Breast epithelium (tissue), 4 donors: ENCODE measurements at places on chromosomes 5 and 9. TPM values are rescaled to one million over a fixed set of nuclear protein-coding genes. Genes with fewer than 3 reads are reported as not detected.

GRCh38 chr9:113919871-113920270 lies 43.8 kb downstream of the ZNF618 start:
- no peak overlapping the region for H3K4me3 ChIP-seq
- H3K27me3 ChIP-seq: no peaks in the 10 kb centered on the region
- H3K27ac ChIP-seq: no peak overlapping the region
- H3K4me1 ChIP-seq: peaks cover 3% of the 10 kb centered on the region

DNA sequence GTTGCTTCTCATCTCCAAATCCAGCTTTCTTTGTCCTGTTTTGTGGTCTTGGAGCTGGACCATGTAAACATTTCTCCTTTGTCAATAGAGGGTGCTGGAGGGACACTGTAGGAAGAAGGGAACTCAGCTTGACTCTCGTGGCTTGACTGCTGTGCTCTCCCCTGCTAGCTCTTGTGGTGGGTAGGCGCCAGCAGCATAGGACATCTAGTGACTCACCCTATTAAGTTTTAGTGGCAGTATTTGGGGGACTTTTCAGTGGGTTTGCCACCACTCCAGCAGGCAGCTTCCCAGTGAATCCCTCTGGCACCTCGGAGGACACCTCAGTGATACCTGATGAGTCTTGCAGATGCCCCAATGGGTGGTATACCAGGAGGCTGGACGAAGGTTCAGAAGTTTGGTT lies 97.8 kb downstream of the TSSK1B start:
- H3K36me3 ChIP-seq: no peaks in the 10 kb centered on the region
- DNase-seq: no peak
- H3K4me3 ChIP-seq: no peak overlapping the region
- H3K27ac ChIP-seq: no peak overlapping the region

- no peaks in the 10 kb centered on the region for H3K27me3 ChIP-seq
- H3K36me3 ChIP-seq: no peaks in the 10 kb centered on the region
- no peak overlapping the region for H3K4me3 ChIP-seq
- no peak for DNase-seq
- H3K27ac ChIP-seq: no peak overlapping the region
These were observed 48.1 kb upstream of the CLPTM1L start for GRCh38 chr5:1392801-1393565.

- H3K27ac ChIP-seq: no peak overlapping the region
- H3K4me1 ChIP-seq: no peaks in the 10 kb centered on the region
- no peak for DNase-seq
- H3K27me3 ChIP-seq: no peaks in the 10 kb centered on the region
- no peaks in the 10 kb centered on the region for H3K36me3 ChIP-seq
- H3K4me3 ChIP-seq: no peak overlapping the region
These were observed 16.0 kb downstream of the CTSL start for GRCh38 chr9:87741891-87742290.

DNA sequence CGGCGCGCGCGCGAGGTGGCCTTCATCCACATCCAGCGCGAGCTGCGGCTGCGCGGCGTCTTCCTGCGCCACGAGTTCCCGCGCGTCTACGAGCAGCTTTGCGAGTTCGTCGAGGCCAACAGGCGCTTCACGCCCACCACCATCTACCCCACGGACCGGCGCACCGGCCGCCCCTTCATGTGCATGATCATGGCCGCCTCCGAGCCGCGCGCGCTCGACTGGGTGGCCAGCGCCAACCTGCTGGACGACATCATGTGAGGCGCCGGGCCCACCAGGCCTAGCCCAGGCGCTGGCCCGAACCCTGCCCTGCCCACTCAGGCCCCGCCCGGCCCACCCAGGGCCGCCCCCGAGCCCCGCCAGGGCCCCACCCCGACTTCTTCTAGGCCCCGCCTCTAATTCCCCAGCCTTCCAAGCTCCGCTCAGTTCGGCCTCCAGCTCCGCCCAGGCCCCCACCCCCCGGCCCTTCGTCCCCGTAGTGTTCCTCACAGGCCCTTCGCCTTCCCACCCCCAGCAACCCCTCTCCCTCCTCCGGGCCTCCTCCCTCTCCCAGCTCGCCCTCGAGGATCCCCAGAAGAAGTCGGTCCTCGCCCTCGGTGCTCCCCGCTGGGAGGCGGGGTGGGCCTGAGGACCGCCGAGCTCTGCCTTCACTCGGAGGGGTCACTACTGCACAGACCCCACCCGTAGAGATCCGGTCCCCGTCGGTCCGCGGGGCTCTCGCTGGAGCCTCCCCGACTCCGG lies 2.0 kb upstream of the PHPT1 start:
- H3K27ac ChIP-seq: no peak overlapping the region
- no peaks in the 10 kb centered on the region for H3K36me3 ChIP-seq
- H3K27me3 ChIP-seq: peaks cover 15% of the 10 kb centered on the region
- peaks cover 9% of the 10 kb centered on the region for H3K4me1 ChIP-seq

DNA sequence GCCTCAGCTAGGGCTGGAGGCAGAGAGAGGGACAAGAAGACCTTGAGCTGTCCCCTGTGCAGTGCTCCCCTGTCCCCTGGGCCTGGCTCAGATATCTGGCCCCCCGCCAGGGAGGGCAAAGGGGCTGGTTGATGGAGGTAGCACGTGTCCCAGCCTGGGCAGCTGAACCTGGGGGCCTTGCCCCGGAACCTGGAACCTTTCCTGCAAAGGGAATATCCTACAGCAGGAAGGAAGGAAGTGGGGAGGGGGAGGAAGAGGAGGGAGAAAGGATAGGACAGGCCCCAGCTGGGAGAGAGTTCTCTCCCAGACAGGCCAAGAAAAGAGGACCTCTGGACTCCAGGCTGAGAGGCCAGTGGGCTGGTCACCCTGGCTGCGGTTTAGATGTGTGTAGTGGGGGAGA lies 27.6 kb upstream of the PSD2 start:
- H3K4me1 ChIP-seq: no peaks in the 10 kb centered on the region
- no peak overlapping the region for H3K27ac ChIP-seq
- no peak for DNase-seq
- no peak overlapping the region for H3K4me3 ChIP-seq
- peaks cover 19% of the 10 kb centered on the region for H3K27me3 ChIP-seq

The PRDM9 gene
- total RNA-seq: not detected

The LEAP2 gene
- 2.9 TPM for total RNA-seq

GRCh38 chr9:134069480-134070399 lies 1.9 kb upstream of the BRD3 start:
- peaks cover 6% of the 10 kb centered on the region for H3K4me1 ChIP-seq
- no peak overlapping the region for H3K4me3 ChIP-seq
- no peaks in the 10 kb centered on the region for H3K36me3 ChIP-seq
- H3K27ac ChIP-seq: no peak overlapping the region
- DNase-seq: no peak
- no peaks in the 10 kb centered on the region for H3K27me3 ChIP-seq

The TNFSF15 gene
- 2.0 TPM for total RNA-seq

The ZNF483 gene
- 5.9 TPM for total RNA-seq

The LYSMD3 gene
- total RNA-seq: 11.5 TPM

The DMAC1 gene
- 12.9 TPM for total RNA-seq

The ZFP37 gene
- 2.9 TPM for total RNA-seq

DNA sequence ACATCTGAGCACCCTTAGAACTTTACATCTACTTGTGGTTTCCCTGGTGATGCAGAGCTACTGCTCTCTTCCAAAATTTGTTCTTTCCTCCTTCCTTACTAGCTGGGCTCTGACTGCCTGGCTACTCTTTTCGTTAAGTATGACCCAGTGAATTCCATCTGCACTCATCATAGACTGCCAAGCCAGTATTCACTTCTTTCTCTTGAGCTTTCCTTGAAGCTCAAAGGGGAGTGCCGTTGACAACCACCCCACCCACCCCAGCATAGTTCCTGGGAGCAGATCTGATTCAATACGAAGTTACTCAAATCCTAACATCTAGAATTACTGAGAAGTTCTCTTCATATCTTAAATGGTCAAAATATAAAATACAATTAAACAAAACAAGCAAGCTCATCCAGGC lies 190.5 kb downstream of the ADAMTS12 start:
- H3K4me3 ChIP-seq: no peak overlapping the region
- H3K36me3 ChIP-seq: no peaks in the 10 kb centered on the region
- H3K27ac ChIP-seq: no peak overlapping the region
- H3K4me1 ChIP-seq: no peaks in the 10 kb centered on the region
- DNase-seq: no peak

The PFN3 gene
- not detected for total RNA-seq

GRCh38 chr9:122320413-122320881 lies 50.4 kb upstream of the PTGS1 start:
- no peak overlapping the region for H3K4me3 ChIP-seq
- H3K4me1 ChIP-seq: no peaks in the 10 kb centered on the region
- no peaks in the 10 kb centered on the region for H3K27me3 ChIP-seq
- DNase-seq: no peak

DNA sequence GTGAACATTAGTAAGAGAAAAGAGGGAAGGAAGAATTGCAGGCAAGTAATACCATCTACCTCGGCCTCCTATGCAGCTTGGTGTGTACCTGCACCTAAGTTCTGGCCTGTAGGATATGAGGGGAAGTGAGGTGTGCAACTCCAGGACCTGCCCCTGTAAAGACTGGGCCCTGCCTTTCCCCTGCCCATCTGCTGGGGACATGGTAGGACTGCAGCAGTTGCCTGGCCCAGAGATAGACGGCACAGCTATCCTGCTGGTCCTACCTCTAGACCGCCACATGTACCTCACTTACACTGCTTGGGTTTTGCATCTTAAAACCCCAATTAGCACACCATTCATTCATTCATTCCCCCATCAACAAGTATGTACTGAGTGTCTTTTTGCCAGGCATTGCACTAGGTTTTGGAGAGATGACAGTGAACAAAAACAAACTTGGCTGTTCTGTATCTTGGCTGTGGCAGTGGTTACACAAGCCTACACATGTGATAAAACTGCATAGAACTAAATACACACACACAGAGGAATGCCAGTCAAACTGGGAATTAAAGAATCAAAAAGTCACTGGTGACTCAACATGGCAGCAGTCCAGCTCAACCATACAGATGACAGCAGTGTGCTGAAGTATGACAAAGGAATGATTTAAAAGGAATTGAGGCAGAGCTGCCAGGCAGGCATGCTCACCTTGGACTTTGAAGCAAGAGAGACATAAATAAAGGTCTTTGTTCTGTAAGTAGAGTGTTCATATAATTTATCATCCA lies 23.3 kb upstream of the MGAT1 start:
- H3K27ac ChIP-seq: peak overlapping the region; percentile 72
- no peaks in the 10 kb centered on the region for H3K27me3 ChIP-seq
- peak; percentile 64 for DNase-seq
- H3K4me3 ChIP-seq: no peak overlapping the region

The CDC20B gene
- not detected for total RNA-seq

The NEURL1B gene
- total RNA-seq: 17.0 TPM

The EPB41L4A gene
- total RNA-seq: 22.0 TPM

The C9 gene
- total RNA-seq: not detected
